ENCODE measurements at places on chromosomes 12 and 14.

DNA sequence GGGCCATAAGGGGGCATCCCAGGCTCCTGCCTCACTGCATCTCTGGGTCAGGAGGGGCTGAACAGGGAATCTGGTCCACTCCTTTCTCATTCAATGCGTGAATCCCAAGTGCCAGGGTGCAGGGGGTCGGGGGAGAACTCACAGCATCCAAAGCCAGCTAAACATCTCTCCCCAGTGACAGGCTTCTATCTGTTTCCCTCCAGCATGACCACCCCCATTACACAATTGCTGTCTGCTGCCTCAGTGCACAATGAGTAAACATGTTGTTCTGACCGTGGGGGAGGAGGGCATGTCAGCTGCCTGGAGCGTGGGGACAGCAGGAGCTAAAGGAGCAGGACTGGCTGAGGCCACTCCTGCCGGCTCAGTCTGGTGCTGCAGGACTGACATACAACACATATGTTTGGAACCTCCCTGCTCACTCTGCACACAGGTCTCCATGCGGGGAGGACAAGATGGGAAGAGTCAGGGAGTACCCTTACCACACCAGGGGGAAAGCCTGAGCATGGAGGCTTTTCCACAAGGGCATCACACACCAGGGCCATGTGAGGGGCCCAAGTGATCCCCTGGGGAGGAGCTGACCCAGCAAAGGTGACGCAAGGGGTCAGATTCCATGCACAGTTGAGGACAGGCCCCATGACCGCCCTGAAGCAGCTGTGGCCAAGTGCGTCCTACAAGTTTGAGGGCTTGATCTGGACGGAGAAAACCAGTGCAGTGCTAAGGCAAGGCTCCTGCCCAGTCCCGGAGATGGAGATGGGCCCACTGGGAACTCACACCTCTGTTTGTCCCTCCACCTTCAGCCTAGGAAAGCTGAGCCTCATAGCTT, 1.4 kb downstream of the TNS2 start:
- no peak for DNase-seq

DNA sequence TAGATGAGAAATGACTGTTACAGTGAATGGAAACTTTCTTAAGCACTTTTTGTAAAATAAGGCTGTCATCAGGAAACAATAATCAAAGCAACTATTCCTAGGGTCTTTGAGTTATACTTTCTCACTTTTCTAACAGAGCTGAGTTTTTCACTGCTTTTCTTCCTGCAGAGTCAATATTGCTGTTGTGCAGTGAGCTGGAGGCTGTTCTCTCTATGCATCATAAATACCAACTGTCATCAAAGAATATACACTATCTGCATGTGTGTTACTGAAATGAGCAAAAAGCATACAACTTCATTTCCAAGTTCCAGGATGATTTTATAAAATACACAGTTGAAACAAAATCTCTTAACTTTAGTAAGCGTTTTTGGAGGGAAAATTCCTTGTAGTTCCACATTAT, 110.4 kb upstream of the CPSF6 start:
- no peak for DNase-seq

DNA sequence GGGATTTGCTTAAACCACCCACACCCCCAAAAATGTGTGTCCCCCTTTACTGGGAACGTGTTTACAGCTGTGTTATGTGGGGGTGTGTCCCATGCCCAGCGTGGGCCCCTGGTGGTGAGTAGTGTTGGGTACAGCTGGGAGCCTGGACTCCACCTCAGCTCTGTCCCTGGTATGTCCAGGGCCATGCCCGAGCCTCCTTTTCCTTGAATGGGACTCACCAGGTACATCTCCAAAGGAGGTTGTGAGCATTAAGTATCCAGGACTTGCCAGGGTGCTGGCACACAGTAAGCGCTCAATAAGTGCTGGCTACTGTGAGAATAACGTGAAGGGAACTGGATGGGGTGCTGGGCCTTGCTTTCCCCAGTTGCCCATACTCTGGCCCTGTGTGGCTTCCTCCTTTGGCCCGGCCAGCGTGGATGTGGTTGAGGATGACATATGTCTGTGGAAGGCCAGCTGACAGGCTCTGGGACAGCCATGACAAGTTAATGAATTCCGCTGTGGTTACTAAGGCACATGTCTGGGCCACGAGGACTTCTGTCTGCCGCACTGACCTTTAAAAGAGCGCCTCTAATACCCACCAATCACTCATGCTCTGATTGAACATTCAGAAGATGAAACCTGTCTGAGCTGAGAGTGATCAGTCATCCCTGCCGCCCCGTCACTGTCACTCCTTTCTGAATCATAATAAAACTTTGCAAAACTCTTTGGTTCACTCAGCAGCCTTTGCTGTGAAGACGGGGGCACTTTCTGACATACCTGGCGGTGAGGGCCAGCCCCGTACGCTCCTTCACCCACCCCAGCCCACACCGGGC, 74.7 kb downstream of the DIO3 start:
- DNase-seq = no peak

GRCh38 chr14:96512122-96512521, 9.9 kb downstream of the PAPOLA start:
- DNase-seq = no peak

DNA sequence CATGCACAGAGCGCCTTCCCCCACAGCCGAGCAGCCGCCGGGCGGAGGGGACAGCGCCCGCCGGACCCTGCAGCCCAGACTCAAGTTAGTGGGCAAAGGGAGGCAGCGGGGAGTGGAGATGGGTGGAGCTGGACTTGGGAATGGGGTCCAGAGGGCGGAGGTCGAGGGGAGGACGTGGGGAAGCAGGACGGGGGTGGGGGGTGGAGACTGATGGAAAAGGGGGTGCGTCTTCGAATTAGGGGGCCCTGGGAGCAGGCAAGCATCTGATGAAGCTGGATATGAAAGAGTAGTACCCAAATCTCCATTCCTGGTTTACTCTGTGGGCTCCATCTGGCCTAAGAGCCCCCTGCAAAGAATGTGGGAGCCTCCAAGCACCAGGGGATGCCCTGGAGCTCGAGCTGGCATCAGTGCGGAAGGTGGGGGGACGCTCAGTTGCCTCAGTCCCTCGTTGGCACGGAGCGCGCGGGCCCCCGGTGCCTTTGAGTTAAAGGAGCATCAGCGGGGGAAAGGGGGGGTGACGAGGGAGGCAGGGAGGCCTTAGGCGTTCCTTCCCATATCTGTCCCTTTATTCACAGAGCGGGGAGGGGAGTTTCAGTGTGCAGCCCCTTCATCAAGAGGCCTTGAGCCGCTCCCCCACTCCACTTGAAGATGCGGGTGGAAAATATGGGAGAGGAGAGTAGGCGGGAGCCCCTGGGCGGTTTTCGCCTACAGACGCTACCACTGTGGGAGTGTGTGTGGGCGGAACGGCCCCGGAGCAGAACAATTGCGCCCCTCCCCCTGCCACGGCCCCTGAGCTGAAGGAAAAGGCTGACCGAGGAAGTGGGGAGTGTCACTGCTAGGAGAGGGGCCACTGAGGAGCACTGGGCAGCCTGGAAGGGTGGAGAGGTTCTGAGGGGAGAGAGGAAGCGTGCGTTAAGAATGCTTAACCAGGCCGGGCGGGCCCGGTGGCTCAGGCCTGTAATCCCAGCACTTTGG, 644 bp downstream of the NAB2 start:
- peak; percentile 77 for DNase-seq

GRCh38 chr12:18932211-18932610, 194.3 kb downstream of the CAPZA3 start:
- no peak for DNase-seq

- no peak for DNase-seq
These were observed 62.6 kb downstream of the SLC24A4 start for GRCh38 chr14:92385561-92385960.

- no peak for DNase-seq
These were observed 82.4 kb downstream of the ITPK1 start for GRCh38 chr14:93033084-93033982.

DNA sequence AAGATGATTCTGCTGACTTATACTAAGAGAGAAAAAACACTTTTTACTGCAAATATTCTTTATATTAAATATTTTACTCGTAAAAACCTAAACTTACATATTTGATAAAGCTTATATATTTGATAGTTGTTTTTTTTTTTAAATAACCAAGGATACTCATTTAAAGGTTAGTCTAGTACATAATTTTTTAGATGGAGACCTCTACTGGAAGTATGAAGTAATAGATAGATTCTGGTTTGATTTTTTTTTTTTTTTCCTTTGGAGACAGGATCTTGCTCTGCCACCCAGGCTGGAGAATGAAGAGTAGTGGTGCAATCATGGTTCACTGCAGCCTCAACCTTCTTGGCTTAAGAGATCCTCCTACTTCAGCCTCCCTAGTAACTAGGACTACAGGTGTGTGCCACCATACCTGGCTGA, 16.4 kb downstream of the ARID2 start:
- no peak for DNase-seq

- no peak for DNase-seq
These were observed 59.1 kb upstream of the AMN start for GRCh38 chr14:102863381-102863780.

GRCh38 chr12:116346741-116347140, 69.2 kb upstream of the MED13L start:
- DNase-seq = no peak

GRCh38 chr12:101018540-101018939, 191.5 kb downstream of the SLC5A8 start:
- DNase-seq = no peak

DNA sequence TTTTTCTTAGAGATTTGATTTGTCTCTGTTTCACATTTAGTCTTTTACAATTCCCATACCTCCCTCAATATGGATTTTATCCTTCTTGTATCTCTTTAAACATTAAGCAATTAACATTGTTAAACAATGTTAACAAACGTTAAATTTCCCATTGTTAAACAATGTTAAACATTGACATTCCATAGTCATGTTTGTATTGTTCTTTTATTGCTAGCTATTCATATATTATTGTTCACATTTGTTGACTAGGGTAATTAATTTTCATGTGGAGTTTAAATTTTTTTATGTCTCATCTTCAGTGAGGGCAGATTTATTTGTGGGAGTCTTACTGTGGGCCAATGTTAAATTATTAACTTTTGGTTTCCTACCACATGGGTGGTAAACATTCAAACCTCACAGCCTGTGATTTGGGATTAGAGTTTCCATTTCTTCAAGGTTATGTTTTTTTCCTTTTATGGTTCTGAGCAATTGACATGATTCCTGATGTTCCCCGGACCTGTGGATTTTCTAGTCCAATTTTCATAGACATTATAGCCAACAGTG, 294.3 kb downstream of the ALG10B start:
- no peak for DNase-seq

DNA sequence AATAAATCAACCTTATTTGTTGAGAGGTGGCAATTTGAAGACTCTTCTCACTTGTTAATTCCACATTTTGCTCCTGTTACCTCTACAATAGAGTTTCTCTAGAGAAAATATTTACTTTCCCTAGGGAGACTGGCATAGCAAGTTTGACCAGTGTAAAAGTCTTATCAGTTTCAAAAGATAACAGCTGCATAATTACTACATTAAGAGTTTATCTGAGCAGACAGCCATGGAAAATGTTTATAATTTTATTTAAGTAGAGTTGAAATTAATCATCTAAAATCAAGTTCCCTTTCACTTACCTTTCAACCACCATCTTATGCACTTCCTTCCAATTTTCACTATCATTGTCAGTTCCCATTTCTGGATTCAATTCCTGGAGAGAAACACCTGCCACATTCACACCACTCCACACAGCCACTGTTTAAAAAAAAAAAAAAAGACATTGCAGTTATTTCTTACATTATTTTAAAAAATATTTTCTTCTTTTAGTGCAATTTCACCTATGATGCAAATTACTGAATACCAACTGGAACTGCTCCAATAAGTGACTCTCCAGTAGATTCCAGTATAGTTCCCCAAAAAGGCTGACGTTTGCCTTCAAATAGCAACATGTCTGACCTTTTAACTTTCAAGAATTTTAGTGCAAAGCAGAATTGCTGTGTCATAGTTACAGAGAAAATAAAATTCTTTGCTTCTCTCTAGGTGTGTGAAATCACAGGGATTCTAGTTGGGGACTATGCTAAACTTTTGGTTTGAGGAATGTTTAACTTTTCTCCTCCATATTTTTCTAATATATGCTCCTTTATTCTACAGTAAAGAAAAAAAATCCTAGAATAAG, 19.4 kb downstream of the LDHB start:
- no peak for DNase-seq

DNA sequence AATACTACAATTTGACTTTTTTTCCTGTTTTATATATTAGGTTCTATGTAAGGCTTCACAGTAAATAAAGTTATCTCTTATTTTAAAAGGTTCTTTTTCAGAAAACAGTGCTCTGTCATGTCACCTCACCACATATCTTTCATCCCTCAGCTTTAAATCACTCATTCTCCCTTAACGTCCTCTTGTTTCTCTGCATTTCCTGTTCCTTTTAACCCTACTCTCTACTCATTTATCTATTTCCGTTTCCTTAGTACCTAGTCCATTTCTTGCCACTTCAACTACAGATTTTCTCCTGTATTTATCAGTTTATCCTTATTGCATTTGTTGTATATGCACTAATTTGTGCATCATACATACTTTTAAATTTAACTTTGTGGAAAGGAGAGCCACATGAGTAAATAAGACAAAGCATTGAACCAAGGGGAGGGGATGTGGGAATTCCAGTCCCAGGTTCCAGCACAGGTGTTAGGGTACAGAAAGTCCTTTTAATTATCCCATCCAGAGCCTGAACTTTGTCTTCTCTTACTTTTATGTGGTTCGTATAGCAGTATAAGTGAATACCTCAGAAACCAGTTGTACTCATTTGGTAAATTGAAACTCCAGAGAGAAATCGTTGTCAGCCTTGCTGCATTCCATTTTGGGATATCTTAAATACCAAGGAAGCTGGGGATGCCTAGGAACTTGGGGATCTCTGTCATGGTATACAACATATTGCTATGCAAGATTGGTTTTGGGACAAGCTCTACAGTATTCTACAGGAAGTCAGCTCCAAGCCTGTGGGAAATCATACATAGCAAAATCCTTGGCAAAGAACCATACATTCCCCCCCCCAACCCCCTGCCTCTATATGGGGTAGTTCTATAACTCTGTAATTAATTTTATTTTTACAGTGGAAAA, 120.5 kb downstream of the DIP2B start:
- DNase-seq = no peak

GRCh38 chr14:92340071-92340470, 17.1 kb downstream of the SLC24A4 start:
- DNase-seq = no peak

DNA sequence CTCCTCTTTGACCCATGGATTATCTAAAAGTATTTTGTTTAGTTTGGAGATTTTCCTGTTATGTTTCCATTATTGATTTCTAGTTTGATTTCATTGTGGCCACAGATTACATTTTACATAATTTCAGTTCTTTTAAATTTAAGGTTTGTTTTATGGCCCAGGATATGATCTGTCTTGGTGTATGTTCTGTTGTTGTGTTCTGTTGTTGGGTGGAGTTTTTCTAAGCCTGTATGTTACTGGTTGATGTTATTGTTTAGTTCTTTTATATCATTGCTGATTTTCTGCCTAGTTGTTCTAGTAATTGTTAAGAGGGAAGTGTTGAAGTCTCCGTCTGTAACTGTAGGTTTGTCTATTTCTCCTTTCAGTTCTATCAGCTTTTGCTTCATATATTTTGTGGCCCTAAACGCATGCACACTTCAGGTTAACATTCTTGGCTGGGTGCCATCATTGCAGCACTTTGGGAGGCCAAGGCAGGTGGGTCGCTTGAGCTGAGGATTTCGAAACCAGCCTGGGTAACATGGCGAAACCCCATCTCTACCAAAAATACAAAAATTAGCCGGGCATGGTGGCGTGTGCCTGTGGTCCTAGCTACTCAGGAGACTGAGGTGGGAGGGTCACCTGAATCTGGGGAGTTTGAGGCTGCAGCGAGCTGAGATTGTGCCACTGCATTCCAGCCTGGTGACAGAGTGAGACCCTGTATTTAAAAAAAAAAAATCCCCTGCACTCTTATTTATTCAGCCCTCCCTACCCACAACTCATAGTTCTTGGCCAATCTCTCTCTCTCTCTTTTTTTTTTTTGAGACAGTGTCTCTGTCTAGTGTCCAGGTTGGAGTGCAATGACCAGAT, 28.1 kb upstream of the CFL2 start:
- no peak for DNase-seq

Data from CMK (cell line).